Activated CD4-positive, alpha-beta T cell treated with anti-CD3 and anti-CD28 coated beads, Interleukin-2, amount 10 ng/mL, durations not matched to agents 7 days and 5 days (primary cell): ENCODE measurements at places on chromosomes 16 and 17. TPM values are rescaled to one million over a fixed set of nuclear protein-coding genes. Genes with fewer than 3 reads are reported as not detected.

UNC45B gene
- 0.10 TPM for total RNA-seq

PDIA2 gene
- not detected for total RNA-seq

ALG1 gene
- total RNA-seq: 24.5 TPM

CHST4 gene
- not detected for total RNA-seq

KRTAP3-1 gene
- total RNA-seq: not detected
